Bronchus fibroblast of lung (primary cell): ENCODE measurements at places on chromosomes 16 and 17. TPM values are rescaled to one million over a fixed set of nuclear protein-coding genes. Genes with fewer than 3 reads are reported as not detected.

Gene ZNF174
- 7.6 and 8.9 TPM in 2 replicates for total RNA-seq

Gene SDR42E2
- total RNA-seq, result not detected in 2 replicates

Gene CCDC57
- total RNA-seq, result 9.2 and 11.1 TPM in 2 replicates

Gene FNDC8
- not detected in 2 replicates for total RNA-seq

Gene P2RX1
- under 0.01 TPM in 1 of 2 replicates, not detected in the other for total RNA-seq

Gene FADS6
- not detected in 2 replicates for total RNA-seq

Gene ZNF286A
- total RNA-seq, result 26.2 and 30.6 TPM in 2 replicates

Gene CCL1
- not detected in 2 replicates for total RNA-seq

Gene MARCHF10
- total RNA-seq, result 0.15 and 0.17 TPM in 2 replicates

Gene AMZ2
- total RNA-seq, result 79.4 and 87.9 TPM in 2 replicates

Gene ADORA2B
- 17.1 and 22.1 TPM in 2 replicates for total RNA-seq

Gene GNG13
- not detected in 2 replicates for total RNA-seq

Gene TERB1
- not detected in 2 replicates for total RNA-seq

Gene PKD1
- 74.8 and 88.1 TPM in 2 replicates for total RNA-seq

Gene NUTF2
- 154 and 200 TPM in 2 replicates for total RNA-seq

Gene CSH2
- not detected in 2 replicates for total RNA-seq

Gene CASKIN2
- total RNA-seq, result 6.7 and 9.1 TPM in 2 replicates

Gene MAPK7
- total RNA-seq, result 20.3 and 21.0 TPM in 2 replicates

Gene KRTAP4-6
- not detected in 2 replicates for total RNA-seq

Gene MYH11
- total RNA-seq, result not detected in 2 replicates
